ENCODE measurements at places on chromosomes 12 and 14. TPM values are rescaled to one million over a fixed set of nuclear protein-coding genes. Genes with fewer than 3 reads are reported as not detected.

A2ML1 gene
- not detected for total RNA-seq

PIANP gene
- 0.11 TPM for total RNA-seq

PLA2G1B gene
- total RNA-seq, result not detected

VEZT gene
- 81.8 TPM for total RNA-seq

C12orf54 gene
- not detected for total RNA-seq
